Stimulated activated CD4-positive, alpha-beta T cell treated with anti-CD3 and anti-CD28 coated beads, Interleukin-2, amount 100 ng/mL, for 4 hours (primary cell): ENCODE measurements at places on chromosomes 6 and 20.
A peak's percentile ranks its signal among the peaks of the same experiment; 100 is the strongest.

DNA sequence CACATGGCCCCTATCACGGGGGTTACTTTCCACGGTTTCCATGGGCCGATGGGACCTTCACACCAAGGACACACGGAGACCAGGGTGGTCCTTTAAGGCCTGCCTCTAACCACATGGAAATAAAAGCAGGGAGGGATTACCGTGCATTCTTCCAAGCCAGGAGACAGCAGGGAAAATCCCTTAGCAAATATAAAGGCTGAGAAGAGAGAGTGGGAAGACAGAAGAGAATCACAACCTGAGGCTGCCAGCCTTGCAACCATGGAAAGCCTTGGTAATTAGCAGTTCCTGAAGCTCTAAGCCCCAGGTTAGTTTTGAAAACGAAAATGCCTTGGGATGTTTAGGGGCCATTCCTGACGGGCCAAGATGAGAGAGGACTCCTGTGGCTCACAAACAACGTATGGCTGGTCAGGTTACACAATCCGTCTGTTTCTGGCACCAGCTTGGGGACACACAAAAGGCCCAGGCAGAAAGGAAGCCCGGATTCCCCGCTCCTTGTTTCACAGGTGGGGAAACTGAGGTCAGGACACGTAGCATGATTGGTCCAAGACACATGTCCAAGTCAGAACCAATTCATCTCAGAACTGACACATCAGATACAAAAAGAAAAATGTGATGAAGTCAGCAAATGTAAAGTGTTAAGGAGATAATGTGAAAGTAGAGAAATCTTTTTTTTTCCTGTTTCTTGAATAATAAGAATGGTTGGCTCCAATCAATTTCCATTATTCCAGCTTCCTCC lies 2.8 kb downstream of the PREX1 start:
- DNase-seq: no peak

- DNase-seq: no peak
These were observed 8.1 kb upstream of the C20orf144 start for GRCh38 chr20:33653900-33654596.

GRCh38 chr6:12624142-12624837 lies 92.3 kb upstream of the PHACTR1 start:
- no peak for DNase-seq

DNA sequence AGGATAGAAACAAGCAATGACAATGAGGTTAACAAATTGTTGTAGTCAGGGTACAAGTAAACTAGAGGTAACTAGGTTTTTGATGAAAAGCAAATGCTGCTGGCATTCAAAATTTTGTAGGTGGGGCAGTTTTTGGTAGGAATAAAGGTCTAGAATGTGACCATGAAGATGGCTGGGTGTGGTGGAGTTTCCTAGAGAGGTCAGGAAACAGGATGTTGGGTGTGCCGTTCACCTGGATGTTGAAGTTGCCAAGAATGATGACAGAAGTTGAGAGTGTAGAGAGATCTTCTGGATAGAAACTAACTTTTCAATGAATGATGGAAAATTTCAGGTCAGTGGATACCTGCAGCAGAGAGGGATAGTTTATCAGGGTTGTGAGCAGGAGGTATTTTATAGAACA lies 22.7 kb downstream of the MAPK14 start:
- DNase-seq: no peak

DNA sequence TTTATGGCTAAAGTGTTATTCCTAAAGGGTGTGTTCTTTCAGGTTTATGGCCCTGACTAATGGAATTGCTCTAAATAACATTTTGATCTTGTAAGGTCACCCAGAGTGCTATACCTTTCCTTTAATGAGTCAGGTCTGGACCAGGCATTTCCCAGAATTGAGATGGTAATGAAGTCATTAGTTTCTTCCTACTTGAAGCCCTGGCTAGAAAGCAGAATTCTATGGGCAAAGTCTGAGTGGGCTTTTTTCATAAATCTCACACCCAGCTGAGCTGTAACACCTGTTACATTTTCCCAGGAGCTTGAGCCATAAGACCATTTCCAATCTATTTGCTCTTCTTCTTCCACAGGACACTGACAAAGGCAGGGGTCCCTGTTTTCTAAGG lies 122.0 kb upstream of the ID4 start:
- DNase-seq: no peak

- DNase-seq: no peak
These were observed 154.1 kb upstream of the PDE10A start for GRCh38 chr6:165817148-165817547.

DNA sequence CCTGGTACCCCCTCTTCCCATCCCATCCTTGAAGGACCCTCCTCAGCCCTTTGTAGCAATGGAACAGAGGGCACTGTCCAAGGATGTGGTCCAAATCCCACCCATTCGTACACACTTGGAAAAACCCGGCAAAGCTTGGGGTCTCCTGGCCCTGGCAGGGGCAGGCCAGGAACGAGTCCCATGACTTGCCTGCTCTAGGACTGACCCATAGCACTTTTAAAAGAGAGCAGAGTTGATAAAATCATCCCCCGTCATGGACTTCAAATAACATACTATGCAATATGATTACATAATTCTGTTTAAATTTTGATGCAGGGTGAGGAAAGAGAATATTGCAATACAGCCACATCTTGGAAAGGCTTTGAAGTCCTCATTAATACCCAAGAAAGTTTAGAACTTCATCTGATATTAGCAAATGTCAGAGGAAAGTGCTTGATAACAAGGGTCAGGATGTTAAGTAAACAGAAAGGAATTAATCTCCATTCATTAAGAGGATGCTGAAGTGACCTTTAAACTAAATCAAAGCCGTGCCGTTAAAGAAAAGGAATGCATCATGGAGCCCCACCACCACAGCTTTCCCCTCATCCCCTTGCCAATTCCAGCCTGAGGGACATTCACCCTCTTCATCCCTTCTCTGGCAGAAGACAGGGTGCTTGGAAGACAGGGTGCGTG lies 60.7 kb upstream of the NXT1 start:
- no peak for DNase-seq

GRCh38 chr6:26187981-26188635 lies 100.9 kb downstream of the HFE start:
- DNase-seq: no peak

- no peak for DNase-seq
These were observed 143.3 kb upstream of the MAP3K7 start for GRCh38 chr6:90730151-90730673.

- peak; percentile 73 for DNase-seq
These were observed 37.5 kb downstream of the NOX3 start for GRCh38 chr6:155418017-155418761.

GRCh38 chr6:142444881-142445301 lies 143.1 kb downstream of the ADGRG6 start:
- DNase-seq: no peak

- DNase-seq: no peak
These were observed 7.9 kb downstream of the ADRM1 start for GRCh38 chr20:62310757-62311121.

DNA sequence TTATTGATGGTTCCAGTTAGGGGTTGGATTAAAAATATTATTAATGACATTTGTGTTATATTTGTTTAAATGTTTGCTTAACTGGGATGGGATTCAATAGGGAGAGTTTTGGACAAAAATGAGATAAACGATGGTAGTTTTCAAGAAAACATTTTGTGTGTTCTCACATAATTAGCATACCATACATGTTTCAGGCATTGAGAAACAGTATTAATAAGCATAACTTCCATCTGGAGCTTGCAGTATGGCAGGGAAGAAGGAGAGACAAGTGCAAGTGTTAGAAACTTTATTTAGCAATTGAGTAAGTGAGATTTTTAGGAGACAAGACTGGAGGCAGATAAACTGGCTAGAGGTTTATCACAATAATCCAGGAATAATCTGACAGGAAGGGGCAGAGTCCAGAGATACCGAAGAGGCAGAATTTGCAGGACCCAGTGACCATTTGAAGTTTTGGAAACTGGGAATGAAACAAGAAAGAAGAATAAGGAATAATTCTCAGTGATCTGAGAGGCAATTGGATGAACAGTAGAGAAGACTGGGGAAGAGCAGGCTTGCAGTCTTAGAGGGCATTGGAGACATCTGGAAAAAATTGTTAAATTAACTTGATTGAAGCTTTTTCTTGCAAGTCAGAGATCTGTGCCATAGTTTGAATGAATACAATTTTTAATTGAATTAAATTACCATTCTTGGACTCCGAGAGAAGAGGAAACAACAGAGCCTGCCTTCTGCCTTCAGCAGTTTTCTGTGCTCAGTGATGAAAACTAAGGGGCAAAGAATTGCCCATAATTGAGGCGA lies 73.0 kb upstream of the PTCHD4 start:
- DNase-seq: no peak

DNA sequence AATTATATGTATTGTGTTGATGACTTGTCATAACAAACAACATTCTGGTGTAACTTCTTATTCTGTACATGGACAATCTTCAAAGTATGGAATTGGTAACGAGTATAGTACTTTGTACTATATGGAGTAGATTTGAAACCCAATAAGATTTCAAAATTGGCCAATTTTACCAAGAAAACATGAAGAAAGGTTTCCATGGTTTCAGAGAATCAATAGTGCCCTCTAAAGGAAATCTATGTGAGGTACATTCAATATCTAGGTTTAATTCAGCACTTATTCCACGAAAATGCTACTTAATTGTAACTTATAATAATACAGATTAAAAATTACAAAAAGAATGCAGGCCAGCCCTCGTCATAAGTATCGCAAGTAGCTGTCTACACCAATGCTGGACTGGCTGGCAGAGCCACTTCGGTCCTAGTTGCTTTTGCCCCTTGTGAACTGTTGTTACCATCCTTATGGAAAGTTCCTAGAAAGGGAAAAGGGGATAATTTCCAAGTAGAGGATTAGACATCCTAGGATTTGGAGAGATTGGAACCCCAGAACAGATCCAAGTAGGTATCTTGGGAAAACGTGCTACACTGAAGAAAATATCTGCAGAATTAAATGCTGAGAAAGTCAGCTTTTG lies 70.9 kb downstream of the LCA5 start:
- DNase-seq: no peak

DNA sequence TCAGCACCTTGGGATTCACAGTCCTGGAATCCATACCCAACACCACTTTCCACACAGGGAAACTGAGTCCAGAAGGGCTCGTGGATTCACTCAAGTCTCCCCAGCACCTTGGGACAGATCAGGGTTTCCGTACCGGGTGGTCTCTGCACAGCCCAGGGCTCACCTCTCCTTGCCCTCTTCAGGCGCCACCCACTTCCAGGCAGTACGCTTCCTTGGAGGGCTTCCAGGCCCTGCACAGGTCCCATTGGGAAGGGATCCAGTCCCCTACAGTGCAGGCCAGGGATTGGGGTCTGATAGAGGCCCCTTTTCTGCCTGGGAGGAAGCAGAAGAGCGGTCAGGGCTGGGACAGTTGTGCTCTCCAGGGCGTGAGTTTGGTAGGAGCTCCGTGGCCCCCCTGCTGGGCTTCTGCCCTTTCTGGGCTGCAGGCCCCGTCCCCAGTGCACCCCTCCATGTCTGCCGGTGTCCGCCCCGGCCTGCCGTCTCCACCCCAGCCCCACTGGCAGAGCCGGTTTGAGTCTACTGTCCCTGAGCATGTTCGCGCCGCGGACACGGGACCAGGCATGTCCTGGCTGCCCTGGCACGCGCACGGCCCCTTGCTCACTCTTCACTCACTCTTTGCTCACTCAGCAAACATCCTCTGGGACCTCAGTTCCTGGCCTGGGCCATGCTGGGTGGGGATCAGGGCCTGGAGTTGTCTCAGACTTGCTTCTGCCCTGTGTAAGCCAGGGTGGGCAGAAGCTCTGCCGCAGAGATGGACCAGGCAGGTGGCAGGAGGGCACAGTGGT lies 12.6 kb downstream of the SRC start:
- DNase-seq: no peak

DNA sequence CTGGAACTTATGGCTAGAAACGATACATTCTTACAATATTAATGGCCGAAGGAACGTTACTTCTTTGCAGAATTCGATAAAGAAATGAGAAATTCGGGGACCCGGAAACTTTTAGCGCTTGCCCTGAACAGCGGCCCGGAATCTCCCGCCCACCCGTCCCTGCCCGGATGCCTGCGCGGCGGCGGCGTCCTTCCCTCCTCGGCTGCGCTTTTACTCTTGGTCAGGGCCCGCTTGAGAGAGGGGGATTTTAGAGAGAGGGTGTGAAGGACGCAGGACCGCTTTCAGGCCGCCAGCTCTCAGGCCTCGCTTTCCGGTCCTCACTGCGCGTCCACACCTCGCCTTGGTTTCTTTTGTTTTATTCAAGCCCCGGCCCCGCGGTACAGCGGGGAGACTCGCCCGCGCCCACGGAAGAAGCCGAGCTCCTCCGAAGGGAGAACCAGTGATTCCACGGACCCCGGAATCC lies 243.7 kb downstream of the ARID1B start:
- peak; percentile 31 for DNase-seq

DNA sequence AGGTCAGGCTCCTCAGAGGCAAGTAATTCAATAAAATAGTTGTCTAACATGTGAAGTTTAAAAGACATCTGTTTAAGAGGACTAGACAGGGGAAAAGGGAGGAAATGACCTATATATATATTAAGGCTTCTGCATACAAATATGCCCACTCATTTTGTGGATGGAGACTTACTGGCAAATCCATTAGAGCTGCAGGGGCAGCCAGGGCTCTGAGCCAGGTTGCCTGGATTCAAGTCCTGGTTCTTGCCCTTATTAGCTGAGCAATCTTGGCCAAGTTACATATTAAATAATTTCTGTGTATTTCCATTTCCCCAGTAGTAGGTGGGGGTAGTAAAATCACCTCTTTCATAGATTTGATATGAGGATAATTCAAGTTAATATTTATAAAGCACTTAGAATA lies 287.0 kb upstream of the RIMS1 start:
- no peak for DNase-seq

- no peak for DNase-seq
These were observed 86.6 kb downstream of the TFAP2B start for GRCh38 chr6:50905297-50905696.

DNA sequence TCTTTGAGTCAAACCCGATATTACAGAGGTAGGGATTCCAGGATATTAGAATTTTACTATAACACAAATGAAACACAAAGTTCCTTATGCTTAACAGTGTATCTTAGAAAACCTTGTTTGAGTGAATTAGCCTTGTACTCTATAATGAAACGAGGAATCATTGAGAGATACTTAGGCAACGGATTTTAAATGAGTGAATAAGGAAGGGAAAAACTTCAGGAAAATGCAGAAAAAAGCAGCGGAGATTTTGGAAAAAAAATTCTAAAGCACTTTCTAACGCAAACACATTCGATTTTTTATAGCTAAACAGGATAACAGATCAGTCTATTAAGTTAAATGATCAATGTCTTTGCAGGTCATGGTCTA lies 137.3 kb downstream of the HFE start:
- no peak for DNase-seq

DNA sequence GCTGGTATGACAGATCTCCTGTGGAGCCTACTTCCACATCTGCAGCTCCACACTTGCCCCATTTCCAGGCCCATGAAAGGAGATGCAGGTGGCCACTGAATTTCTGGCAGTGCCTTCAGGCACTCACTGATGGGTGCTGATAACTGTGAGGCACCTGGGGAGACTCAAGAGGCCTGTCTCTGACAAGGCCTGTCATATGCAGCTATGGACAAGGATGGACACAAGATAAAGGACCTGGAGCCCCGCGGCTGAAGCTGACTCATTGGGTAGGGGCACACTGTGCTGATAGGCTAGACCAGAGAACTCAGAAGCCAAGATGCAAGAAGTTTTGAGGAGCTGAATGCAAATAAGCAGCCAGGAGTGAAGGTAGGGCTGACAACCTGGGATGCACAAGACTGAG lies 81.0 kb upstream of the LRFN2 start:
- DNase-seq: no peak
